Breast epithelium (tissue), 4 donors: ENCODE measurements at places on chromosomes 6 and 20.

DNA sequence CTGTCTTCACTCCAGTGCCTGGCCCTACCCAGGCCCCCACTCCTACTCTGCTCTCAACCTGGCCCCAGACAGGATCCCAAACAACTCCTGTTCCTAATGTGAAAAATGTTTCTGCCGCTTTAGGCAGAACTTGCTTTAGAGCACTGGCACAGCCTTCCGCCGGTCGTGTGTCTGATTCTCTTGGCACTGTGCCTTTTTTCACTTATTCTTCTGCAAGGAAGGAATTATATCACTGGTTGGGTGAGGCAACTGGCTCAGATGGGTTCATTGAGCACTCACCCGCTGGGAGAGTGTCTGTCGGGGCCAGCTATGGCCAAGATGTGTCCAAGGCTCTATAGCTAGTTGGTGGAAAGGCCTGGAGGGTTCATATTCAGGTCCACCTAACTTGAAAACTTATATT is 33.6 kb upstream of the HLA-A start:
- no peaks in the 10 kb centered on the region for H3K27me3 ChIP-seq
- no peak for DNase-seq
- H3K4me3 ChIP-seq = no peak overlapping the region
- no peaks in the 10 kb centered on the region for H3K4me1 ChIP-seq
- no peak overlapping the region for H3K27ac ChIP-seq

- H3K27me3 ChIP-seq = no peaks in the 10 kb centered on the region
- no peak overlapping the region for H3K27ac ChIP-seq
- no peaks in the 10 kb centered on the region for H3K36me3 ChIP-seq
- H3K4me1 ChIP-seq = no peaks in the 10 kb centered on the region
- no peak overlapping the region for H3K4me3 ChIP-seq
Measured at GRCh38 chr6:31351401-31352309, 5.3 kb downstream of the HLA-B start.

DNA sequence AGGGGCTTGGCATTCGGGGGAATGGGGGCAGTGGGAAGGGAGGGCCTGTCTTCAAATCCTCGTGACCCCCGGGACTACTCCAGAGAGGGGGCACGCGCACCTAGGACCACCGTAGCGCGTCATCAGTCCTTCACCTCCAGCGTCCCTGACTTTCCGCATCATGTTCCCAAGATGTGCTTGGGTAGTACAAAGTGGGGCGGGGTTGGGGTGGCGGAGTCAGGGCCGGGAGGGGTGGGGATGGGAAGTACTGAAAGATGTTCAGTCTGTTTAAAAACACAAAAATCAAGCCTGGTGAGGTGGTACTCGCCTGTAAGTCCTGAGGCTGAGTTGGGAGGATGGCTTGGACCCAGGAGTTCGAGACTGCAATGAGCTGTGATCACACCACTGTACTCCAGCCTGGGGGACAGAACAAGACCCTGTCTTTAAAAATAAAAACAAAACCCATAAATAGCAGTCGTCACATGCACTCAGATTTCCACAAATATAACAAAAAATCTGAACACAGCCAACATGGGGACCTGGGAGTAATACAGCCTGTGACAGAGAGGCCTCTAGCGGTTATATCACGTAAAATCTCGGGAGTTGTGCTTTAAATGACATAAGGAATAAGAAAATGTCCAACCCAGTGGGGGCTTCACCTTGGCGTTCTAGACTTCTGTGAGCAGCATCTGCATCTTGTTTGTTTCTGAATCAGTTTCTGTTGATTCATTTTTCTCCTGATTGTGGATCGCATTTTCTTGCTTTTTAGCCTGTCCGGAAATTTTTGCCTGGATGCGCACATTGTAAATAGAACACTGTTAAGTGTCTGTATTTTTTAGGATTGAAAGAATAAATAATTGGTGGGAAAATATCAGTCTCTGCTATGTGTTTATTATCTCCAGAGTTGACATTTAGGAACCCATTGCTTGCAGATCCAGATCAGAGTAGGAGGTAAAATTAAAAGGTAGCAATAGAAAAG is 698 bp upstream of the LRP11 start:
- peak overlapping the region; percentile 96 for H3K27ac ChIP-seq
- H3K36me3 ChIP-seq = no peaks in the 10 kb centered on the region
- H3K27me3 ChIP-seq = no peaks in the 10 kb centered on the region
- no peak for DNase-seq

- H3K36me3 ChIP-seq = no peaks in the 10 kb centered on the region
- H3K27ac ChIP-seq = no peak overlapping the region
- no peak overlapping the region for H3K4me3 ChIP-seq
- DNase-seq = no peak
- no peaks in the 10 kb centered on the region for H3K4me1 ChIP-seq
- no peaks in the 10 kb centered on the region for H3K27me3 ChIP-seq
Measured at GRCh38 chr6:29500594-29500993, 12.8 kb upstream of the MAS1L start.

- no peak overlapping the region for H3K27ac ChIP-seq
- no peak overlapping the region for H3K4me3 ChIP-seq
- H3K4me1 ChIP-seq = peaks cover 5% of the 10 kb centered on the region
- no peaks in the 10 kb centered on the region for H3K27me3 ChIP-seq
- peaks cover 13% of the 10 kb centered on the region for H3K36me3 ChIP-seq
Measured at GRCh38 chr6:7232351-7232750, 80.6 kb downstream of the SSR1 start.

DNA sequence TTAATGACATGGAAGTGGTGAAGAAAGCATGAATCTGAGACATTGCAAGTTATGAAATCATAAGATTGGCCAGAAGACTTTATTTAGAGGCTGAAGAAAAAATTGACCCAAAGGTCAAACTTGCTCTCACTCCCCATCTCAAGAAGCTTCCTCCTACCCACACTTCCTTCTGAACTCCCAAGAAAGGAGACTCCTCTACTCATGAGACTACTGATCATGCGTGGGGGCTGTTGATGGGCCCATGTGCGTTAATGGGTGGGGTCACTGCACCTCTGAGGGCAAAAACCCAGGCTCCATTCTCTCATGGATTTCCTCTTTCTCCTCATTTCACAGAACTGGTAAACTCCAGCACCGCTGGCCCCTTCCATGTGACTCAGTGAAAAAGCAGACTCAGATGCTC is 470.6 kb upstream of the ARID1B start:
- no peaks in the 10 kb centered on the region for H3K27me3 ChIP-seq
- H3K4me3 ChIP-seq = no peak overlapping the region
- no peak for DNase-seq
- no peaks in the 10 kb centered on the region for H3K36me3 ChIP-seq
- H3K27ac ChIP-seq = no peak overlapping the region

- H3K4me3 ChIP-seq = no peak overlapping the region
- H3K27me3 ChIP-seq = no peaks in the 10 kb centered on the region
- DNase-seq = no peak
- H3K36me3 ChIP-seq = no peaks in the 10 kb centered on the region
Measured at GRCh38 chr20:9968015-9968414, 66.8 kb upstream of the ANKEF1 start.

DNA sequence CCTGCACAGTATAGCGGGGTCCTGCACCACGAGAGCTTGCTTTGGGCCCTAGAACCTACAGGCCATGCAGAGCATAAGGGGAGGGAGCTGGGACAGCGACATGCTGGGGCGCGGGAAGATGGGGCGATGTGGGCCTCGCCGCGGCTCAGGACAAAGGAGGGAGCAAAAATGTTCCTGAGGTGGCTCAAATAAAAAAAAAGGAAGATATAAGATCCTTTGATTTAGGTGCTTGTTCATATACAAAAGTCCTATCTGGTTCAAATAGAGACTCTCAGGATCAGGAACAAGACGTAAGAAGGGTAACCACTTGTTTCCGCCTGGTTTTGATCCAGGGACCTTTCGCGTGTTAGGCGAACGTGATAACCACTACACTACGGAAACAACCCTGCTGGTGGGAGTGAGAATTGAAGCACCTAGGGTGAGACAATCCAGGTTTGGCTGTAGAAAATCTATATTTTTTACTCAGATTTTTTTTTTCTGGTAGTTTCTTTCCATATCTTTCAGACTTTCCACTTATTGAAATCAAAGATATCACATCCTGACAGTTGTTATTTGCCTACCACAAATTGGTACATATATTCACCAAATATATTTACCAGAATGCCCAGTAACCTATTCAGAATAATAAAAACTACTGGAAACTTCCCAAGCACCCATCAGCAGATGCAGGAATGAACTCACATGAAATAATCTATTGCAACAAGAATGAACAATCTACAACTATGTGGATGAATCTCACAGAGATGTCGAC is 177.9 kb upstream of the ZNF184 start:
- no peaks in the 10 kb centered on the region for H3K36me3 ChIP-seq
- no peaks in the 10 kb centered on the region for H3K4me1 ChIP-seq
- no peaks in the 10 kb centered on the region for H3K27me3 ChIP-seq
- no peak overlapping the region for H3K27ac ChIP-seq
- no peak overlapping the region for H3K4me3 ChIP-seq

DNA sequence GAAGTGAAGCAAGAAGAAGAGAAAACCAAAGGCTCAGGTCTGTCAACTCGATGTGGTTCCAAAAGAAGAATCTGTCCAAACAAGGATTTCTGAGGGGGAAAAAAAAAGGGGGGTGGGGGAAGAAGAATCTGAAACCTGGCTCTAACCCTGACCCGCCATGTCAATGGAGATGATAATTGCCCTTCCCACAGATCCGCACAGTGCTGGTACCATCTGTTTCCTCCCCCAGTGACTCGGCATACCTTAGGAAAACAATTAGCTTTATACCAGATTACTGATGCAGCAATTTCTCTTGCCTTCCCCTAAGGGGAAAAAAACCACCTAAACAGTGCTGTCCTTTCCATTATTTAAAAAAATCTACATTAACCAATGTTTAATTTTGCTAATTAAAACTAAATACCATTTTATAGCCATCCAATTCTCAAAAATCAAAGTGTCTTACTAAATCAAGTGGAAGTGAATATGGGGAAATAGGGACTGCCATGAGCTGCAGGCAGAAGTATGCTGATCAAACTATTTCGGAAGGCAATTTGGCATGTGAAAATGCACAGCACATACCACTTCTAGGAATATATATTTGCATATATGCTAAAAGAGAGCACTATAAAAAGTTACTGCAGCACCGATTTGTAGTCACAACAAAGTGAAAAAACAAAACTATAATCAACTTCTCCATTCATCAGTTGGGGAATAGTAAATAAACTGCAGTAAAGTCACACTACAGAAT is 46.8 kb downstream of the MAP7 start:
- no peak for DNase-seq
- no peaks in the 10 kb centered on the region for H3K4me1 ChIP-seq
- H3K27ac ChIP-seq = no peak overlapping the region
- no peaks in the 10 kb centered on the region for H3K36me3 ChIP-seq
- no peaks in the 10 kb centered on the region for H3K27me3 ChIP-seq

GRCh38 chr6:111805511-111806164 is 67.6 kb downstream of the FYN start:
- DNase-seq = no peak
- H3K36me3 ChIP-seq = no peaks in the 10 kb centered on the region
- no peaks in the 10 kb centered on the region for H3K4me1 ChIP-seq
- H3K27ac ChIP-seq = peak overlapping the region; percentile 58
- H3K4me3 ChIP-seq = no peak overlapping the region

- DNase-seq = no peak
- no peaks in the 10 kb centered on the region for H3K36me3 ChIP-seq
- H3K27me3 ChIP-seq = no peaks in the 10 kb centered on the region
- no peaks in the 10 kb centered on the region for H3K4me1 ChIP-seq
- peak overlapping the region; percentile 42 for H3K27ac ChIP-seq
Measured at GRCh38 chr6:39335780-39336545, 13.5 kb upstream of the KCNK16 start.

GRCh38 chr6:109311471-109311870 is 70.8 kb downstream of the CD164 start:
- no peak for DNase-seq
- H3K4me3 ChIP-seq = no peak overlapping the region
- no peaks in the 10 kb centered on the region for H3K27me3 ChIP-seq
- H3K36me3 ChIP-seq = no peaks in the 10 kb centered on the region
- H3K27ac ChIP-seq = no peak overlapping the region
